Naive thymus-derived CD4-positive, alpha-beta T cell (primary cell): ENCODE measurements at places on chromosomes 16 and 17.

DNA sequence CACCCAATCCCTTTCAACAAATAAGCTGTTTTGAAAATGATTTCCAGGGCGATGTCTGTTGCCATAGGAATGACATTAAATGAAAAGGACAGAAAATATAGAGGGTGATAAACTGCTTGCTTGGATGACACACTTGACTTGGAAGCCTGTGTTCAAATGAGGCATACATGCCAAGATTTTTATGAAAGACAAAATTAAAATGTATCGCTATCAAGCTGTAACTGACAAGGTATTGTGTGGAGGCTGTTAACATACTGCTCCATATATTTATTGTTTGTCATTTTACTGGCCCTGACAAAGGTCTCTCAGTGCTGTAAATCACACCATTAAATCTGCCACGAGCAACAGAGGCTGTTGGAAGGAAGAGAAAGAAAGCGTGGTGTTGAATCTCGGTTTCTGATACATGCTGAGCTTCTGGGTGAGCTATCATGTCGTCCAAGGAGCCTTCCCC lies 456.2 kb upstream of the SALL1 start:
- DNase-seq: no peak

- no peak for DNase-seq
Observed at GRCh38 chr17:72266112-72266775, 145.4 kb downstream of the SOX9 start.

DNA sequence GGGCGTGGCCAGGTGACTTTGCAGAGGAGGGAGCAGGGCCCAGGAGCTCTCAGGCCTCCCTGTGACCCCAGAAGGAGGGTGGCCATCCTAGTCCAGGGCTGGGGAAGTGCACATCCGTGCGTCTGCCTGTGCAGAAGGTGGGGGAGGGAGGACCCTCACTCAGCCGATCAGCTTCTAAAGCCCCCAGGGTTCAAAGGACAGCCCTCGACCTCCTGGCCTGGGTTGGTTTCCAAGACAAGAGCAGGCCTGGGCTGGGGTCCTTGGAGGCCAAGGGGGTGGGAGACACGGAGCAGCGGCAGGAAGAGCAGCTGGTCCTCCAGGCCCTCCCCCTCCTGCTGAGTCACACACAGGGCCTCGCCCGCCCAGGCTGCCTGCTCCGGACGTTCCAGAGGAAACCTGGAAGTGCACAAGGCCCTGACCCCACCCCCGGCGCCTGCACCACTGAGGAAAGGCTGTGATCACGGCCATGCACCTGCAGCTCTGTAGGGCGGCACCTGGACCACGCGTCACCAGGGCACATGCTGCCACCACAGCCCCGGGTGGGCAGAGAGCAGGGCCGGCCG lies 67.1 kb upstream of the ZNF469 start:
- no peak for DNase-seq

DNA sequence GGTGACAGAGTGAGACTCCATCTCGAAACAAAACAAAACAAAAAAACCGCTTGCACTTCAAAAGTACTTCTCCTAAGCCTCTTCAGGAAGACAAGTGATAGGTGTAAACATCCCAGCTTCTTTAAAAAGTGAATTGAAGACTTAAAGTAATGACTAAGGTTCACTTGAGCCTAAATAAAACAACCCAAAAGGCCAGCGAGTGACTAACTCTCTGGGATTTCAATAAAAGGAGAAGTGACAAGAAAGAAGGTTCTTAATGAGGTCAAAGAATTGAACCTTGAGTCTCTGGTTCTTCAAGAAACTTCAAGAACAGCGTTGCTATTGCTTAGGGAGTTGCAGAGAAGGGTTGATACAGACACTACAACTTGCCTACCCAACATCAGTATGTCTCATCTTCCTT lies 42.2 kb downstream of the STX8 start:
- no peak for DNase-seq

DNA sequence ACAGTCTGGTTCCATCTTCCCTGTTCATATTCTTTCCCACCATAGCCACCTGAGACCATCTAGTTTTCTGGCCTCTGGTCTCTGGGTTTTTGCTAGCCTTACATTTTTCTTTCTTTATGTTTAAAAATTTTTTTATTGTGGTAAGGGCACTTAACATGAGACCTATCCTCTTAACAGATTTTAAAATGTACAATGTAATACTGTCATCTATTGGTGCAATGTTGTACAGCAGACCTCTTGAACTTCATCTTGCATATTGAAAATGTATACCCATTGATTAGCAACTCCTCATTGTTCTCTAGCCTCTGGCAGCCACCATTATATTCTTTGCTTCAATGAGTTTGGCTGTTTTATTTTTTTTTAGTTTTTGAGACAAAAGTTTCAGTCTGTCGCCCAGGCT lies 39.2 kb downstream of the ITGAM start:
- no peak for DNase-seq
